ENCODE measurements at places on chromosomes 2 and 18.

- DNase-seq: no peak
These were observed 94.2 kb downstream of the CD8B2 start for GRCh38 chr2:106581328-106581727.

DNA sequence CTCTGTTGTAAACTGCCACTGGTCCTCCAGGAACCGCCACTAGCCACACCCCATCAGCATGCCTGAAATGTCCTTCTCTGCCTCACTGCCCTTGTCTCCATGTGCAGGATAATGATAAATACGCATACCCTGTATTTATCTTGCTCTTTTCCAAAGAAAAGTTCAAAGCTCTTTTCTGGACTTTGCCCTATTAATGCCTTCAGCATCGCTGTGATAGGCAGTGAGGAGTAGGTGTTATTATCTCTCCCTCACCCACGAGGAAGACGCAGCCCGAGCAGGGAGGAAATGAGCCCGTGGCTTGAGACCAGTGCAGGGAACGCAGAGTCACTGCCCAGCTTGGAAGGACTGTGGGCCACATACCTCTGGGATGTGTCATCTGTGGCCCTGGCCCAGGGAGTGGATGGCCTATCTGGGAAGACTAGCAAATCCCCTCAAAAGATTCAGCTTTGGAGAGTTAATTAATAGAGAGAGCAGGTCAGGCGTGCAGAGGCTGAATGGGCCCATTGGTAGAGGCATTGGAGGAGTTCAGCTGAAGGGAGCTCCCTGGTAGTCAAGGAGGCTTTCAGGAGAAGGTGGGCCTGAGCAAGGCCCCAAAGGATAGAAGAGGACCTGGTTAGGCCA, 39.5 kb upstream of the MCFD2 start:
- peak; percentile 55 for DNase-seq

- DNase-seq: no peak
These were observed 294.7 kb upstream of the LRP1B start for GRCh38 chr2:142425551-142425950.

DNA sequence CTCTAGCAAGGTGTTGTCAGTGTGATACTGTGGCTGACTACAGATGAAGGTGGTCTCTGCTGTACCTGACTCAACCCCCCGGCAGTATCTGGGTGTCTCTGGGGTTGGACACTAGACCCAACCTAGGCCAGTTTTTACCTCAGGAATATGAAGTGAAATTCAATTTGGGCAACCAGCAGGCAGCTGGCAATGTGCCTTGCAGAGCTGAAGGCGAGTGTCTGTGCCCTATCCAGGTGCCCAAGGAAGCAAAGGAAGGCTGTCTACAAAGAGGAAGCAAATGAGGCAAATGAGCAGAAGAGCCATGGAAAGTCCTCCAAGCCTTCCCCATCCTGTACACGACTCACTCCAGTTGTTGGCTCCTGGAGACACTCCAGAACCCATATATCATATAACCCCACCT, 264.6 kb upstream of the AGAP1 start:
- DNase-seq: no peak

GRCh38 chr2:187390891-187391290, 57.2 kb downstream of the CALCRL start:
- peak; percentile 70 for DNase-seq

- DNase-seq: no peak
These were observed 191.6 kb upstream of the AGAP1 start for GRCh38 chr2:235302263-235302662.

GRCh38 chr2:80028051-80028450, 276.5 kb downstream of the LRRTM1 start:
- DNase-seq: no peak

DNA sequence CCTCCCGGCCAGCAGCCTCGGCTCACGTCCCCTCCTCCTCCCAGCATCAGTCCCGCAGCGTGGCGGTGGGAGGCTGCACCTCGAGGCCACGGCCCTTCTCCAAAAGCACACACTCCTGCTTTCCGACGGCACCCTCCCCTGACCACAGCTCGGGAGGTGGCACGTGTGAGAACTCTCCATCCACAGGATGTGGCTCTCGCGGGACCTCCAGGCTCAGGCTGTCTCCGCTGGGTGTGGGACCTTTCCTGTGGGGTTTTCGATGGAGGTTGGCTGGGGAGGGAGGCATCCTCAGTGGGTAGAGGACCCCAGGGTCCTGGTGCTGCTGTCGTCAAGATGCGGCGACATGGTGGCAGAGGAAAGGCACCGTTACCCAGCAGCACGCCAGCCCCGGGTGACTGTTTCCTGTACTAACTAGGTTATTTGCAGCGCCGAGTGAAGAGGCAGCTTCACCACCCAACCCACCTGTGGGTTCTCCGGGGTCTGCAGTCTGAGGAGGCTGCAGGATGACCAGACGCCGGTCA, 42.8 kb upstream of the KCNG2 start:
- DNase-seq: no peak

DNA sequence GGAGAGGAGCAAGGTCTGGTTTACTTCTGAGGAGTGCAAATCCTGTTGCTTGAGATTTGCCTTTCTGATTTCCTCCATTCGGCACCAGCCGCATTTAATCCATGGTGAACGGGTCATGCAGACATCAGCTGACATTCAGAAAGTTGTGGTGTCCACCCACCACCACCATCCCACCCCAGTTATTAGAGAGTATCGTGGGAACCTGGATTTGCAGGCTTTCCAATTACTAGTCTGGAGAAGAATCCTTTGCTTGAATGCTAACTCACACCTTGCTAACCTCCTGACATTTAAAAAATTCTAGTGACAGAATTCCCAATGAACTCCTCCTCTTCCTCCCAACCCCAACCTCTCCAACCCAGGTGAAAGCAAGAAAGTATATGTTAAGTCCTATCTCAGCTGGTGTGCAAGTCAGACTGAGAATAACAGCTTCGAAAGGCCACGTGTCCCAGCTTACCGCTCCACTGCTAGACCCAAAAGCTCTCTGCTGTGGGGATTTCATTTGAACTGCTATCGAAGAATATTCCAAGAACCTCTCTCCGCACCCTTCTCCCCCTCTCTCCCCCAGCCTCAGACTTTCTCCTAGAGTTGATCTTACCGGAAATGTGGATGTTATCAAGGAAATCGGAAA, 17.7 kb downstream of the BCL11A start:
- no peak for DNase-seq

DNA sequence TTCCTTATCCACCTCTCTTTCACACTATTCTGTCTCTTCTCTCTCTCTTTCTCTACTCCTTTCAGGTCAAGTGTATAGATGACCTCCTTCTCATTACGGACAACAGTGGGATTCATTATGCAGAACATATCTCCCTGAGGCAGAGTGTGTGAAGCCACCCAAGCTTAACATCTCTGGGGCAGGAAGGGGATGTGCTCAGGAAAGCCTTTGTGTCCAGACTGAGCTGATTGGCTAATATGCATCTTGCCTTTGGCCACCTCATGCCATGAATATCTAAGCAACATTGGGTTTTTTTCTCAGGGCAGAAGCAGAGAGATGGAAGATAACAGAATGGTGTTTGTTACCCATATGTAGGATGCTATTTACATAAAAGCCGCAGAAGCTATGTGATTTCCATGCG, 211.4 kb upstream of the LRRTM1 start:
- no peak for DNase-seq

GRCh38 chr2:134245340-134245984, 8.4 kb upstream of the MGAT5 start:
- DNase-seq: peak; percentile 45

DNA sequence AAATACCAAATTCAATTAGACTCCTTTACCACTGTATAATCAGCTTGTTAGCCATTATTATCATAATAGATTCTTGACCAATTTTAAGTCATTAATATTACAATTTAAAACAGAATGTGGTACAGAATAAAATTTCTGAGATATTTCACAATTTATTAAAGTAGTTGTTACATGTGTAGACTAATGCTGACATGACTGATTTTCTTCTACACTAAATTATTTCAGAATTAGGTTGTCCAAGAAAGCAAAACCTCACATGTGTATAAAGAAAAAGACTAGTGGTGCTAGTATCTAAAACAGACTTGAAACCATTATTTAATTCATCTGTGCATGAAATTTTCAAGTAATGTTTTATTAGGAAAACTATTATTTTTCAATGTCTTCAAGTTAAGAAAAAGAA, 79.2 kb upstream of the COL3A1 start:
- DNase-seq: no peak

DNA sequence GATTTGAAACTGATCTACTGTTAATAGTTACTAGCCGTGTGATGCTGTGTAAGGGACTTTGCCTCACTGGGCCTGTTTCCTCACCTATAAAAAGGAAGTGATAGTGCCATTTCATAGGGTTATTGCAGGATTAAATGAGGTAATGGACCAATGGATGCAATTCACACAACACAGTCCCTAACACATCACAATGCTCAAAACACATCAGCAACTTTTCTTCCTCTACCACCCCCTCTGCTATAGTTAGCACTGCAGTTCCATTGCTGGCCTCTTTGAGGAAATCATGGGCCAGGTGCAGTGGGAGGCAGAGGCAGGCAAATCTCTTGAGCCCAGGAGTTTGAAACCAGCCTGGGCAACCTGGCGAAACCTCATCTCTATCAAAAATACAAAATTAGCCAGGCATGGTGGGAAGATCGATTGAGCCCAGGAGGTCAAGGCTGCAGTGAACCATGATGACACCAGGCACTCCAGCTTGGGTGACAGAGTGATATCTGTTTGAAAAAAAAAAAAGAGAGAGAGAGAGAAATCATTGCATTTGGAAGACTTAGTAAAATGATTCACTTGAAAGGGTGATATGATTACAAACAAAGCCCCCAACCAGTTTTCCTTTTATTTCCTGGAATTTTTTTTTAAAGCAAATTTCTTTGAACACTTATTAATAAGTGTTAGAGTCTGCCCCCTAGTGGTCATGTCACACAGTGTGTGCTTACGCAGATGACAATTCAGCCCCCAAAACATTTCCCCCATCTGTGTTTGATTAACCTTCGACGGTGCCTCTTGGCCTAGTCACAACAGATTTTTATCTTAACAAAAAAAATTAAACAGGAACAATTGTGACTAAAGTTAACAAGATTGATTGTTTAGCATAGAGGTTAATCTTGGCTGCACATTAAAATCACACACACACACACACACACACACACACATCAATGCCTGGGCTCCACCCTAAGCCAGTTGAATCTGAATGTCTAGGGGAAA, 88.6 kb upstream of the BCL11A start:
- DNase-seq: peak; percentile 42

- DNase-seq: no peak
These were observed 5.3 kb upstream of the DTNA start for GRCh38 chr18:34704823-34705222.
